ENCODE measurements at places on chromosomes 6 and 20.

- no peak for DNase-seq
These were observed 139.7 kb upstream of the RPS6KA2 start for GRCh38 chr6:166766769-166767168.

DNA sequence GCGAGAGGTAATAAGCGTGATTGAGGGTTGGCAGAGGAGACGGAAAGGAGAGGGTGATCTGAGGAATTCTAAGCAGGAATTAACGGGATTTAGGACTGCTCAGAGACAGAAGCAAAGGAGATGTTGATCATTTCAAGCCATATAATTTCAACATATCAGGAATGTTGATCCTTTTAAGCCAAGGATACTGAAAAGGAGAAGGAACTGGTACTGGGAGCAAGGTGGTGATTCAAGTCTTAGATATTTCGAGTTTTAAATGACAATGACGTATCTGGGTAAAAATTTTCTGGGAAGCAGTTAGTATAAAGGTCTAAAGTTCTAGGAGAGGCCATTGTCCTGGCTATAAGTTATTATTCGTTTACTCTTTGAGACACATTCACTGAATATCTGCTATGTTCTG lies 91.3 kb upstream of the OGFRL1 start:
- DNase-seq: no peak

DNA sequence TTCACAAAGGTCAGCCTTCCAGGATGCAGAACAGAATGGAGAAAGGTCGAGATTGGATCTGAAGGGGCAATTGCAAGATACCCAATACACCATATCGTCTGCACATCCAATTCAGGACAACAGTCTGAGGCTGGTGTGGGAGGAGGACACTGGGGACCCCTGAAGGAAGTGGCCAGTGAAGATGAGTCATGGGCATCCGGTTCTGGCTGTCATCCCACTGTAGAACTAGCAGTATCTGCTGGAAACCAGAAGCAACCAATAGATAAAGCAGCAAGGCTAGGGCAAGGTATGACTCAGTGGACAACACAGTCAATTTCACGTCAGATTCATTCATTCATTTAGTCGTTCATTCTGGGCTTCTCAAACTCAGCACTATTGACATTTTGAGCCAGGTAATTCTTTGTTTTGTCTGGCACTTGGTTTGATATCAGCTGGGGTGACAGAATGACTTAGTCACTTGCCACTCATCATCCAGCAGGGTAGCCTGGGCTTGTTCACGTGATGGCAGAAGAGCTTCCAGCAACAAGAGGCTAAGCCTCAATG lies 30.3 kb upstream of the SHLD1 start:
- no peak for DNase-seq

DNA sequence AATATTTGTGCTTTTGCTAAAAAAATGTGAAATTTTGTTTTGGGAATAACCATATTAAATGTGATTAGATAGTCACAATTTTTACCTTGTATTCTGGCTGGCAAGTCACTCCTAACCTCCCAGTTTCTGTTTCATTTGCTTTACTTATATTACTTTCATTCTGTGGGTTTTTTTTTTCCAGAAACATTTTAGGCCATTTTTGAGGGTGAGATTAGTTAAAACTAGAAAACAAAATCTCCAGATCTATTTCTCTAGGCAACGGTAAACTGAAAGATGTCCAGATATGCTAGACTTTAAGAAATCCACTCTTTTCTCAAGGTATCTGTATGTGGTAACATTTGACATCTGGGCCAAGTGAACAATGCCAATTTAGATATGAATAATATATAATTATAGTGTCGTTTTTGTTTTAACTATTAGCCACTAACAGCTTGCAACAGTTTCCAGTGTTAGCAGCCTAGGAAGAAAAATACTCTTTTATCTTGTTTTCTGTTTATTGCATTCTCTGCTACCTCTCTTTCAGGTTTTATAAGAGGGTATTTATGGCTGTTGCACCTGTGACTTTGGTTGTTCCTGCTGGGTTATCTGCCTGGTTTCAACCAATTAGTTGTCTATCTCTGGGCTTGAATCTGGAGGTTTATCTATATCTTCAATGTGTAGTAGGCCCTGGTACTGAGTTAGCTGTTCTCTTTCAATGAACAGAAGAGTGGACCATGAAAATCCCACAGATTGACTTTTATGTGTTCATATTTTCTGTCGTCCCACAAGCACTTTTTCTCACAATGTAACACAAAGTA lies 260.9 kb downstream of the NKAIN2 start:
- no peak for DNase-seq

DNA sequence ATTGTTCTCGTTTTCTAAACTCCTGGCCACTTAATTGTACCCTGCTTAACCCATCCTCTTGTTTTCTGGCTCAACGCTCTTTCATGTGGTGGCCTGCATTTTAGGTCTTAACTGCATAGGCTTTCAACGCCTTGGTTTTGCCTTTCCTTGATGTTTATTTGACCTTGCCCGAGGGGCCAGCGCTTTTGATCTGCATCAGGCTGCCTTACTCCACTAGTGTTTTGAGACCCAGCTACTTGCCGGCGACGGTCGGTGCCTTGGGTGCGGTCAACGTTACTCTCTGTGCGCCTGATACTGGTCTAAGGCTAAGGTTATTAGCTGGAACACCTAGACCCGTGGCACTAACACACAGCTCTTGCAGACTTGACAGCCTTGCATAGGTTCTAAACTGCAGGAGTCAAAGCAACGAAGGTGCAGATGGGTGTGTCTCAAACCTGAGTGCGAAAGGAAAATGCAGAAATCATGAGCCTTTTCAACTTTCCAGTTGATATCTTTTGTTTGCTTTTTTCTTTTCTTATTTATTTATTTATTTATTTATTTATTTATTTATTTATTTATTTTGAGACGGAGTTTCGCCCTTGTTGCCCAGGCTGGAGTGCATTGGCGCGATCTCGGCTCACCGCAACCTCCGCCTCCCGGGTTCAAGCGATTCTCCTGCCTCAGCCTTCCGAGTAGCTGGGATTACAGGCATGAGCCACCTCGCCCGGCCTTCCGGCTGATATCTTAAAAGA lies 138.8 kb downstream of the HFE start:
- no peak for DNase-seq

- DNase-seq: no peak
These were observed 42.0 kb downstream of the STK35 start for GRCh38 chr20:2143594-2143993.

DNA sequence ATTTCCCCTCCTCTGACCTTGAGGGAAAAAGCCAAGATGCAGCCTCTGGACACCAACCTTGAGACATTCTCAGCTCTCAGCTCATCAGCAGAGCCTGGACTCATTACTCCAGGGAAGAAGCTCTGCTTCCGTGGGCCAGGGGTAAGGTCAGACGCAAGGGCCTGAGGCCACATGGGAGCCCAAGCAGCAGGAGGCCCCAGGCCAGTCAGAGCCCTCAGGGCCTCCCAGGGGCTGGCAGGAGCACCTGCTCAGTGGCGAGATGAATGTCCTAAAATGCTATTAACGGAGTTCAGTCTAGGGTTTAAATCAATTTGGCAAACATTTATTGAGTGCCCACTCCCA lies 208.6 kb downstream of the ERMARD start:
- DNase-seq: no peak

DNA sequence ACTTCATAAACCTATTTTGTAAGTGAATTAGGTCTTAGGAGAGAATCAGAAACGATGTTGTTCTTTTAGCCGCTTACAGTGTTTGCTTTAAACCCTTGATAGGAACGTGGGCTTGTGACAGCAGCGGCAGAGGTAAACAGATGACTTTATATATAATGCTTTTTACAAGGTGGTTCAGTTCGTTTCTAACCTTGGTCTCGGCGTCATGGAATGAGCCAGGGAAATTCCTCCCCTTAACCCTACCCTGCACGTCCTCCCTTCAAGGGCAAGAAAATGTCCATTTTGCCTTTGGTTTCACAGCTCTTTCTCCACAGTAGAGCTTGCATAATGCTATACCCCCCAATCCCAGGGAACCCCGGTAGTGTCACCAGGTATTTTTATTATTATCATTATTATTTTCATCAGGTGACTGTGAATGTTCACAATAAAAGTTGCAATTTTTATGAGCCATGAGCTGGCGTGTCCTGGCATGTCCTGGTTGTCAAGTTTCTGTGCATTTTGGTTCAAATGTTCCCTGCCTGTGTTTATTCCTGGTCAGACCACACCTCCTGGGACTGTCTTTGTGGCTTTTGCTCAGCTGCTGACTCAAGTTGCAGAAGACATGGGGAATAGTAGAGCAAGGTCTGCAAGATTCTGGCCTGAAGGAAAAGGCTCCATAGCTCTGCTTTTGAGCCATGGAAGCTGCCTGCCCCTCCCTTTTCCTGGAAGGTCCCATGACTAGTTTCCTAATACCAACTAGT lies 112.8 kb upstream of the BMP2 start:
- DNase-seq: no peak

- no peak for DNase-seq
These were observed 170.6 kb downstream of the TASP1 start for GRCh38 chr20:13468166-13468565.

DNA sequence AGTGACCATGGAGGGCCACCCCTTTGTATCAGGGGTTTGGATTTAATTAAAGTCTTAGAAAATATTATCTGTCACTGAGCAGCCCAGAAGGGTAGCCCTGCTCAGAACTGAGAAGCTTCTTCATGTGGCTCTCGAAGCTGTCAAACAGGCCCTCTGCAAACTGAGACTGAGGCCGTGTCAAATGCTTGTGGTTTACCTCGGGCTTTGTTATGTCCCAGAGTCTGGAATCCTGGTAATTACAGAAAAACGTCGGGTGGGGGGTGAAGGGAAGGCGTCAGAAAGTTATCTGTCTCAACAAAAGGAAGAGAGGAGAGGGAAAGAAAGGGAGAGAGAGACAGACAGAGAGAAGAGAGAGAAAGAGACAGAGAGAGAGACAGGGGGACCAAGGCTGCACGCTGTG lies 200.8 kb downstream of the BMP7 start:
- DNase-seq: no peak

- DNase-seq: no peak
These were observed 562.2 kb downstream of the KIF16B start for GRCh38 chr20:16011056-16011455.

- no peak for DNase-seq
These were observed 10.5 kb downstream of the ENTPD6 start for GRCh38 chr20:25206063-25206403.

- no peak for DNase-seq
These were observed 10.9 kb downstream of the EMILIN3 start for GRCh38 chr20:41355598-41356203.

- DNase-seq: no peak
These were observed 30.5 kb downstream of the PLN start for GRCh38 chr6:118578617-118579016.

GRCh38 chr6:18265787-18266522 lies 1.6 kb upstream of the DEK start:
- no peak for DNase-seq

- no peak for DNase-seq
These were observed 334.3 kb upstream of the MANEA start for GRCh38 chr6:95243053-95243452.

DNA sequence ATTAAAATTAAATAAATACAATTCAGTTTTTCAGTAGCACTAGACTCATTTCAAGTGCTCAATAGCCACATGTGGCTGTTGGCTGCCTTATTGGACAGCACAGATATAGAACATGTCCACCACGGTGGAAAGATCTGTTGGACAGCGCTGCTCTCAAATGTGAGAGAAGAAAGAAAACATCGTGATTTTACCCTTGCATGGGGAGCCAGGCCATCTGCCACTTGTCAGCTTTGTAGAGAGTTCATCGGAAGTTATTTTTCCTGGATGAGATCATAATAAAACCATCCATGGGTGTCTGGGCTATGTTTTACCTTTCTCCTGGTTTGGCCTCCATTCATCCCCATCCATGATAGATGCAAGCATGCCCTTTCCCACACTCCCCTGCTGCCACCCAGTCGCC lies 5.8 kb upstream of the KIF3B start:
- no peak for DNase-seq

DNA sequence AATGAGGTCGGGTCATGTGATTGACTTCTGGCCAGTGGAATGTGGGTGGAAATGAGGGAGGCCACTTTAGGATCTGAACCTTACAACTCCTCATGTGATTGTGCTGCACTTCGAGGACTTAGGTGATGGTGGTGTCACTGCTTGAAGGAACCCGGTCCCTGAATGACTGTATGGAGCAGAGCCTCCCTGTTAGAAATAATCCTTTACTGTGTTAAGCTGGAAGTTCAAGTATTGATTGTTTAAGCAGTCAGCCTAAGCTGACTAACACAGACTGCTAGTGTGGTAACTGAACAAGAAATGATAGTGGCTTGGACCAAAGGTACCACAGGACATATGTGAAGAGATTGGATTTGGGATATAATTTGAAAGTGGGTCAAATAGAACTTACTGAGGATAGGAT lies 138.0 kb downstream of the OPN5 start:
- no peak for DNase-seq

GRCh38 chr6:39465539-39465938 lies 143.0 kb upstream of the KCNK16 start:
- DNase-seq: no peak

DNA sequence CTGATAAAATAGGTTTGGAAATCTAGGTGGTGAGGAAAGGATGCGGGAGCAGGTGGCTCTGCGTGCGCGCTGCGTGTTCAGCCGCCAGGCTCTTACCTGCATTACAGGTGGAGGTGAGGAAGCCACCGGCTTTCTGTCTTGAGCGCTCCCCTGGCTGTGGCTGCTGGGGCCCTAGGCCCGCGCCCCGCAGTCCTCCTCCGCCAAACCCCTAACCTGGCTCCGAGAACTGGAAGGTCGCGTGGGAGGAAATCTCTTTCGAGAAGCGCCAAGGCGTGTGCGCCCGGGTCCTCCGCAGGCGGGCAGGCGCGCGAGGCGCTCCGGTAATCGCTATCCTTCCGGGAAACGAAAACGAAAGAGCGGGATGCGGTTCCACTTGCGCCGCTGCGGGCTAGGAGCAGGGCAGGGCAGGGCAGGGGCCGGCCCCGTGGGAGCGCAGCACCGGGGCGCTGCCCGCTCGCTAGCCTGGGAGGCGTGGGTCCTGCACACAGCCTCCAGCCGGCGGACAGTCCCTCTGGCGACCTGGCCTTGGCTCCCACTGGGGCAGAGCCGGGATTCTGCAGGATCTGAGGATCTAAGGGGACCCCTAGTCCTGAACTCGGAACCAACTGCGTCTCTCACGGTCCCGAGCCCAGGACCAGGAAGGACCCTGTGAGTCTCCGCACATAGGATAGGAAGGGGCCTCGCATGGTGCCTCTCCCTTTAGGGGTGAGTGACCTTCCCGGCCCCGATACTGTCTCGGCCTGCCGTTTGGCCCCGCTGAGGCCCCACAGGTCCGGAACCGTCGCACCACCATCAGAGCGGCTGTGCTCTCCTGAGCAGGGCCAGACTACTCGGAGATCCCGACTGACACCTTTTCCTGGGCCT lies at the start of gene ETV7:
Gene ETV7, minus strand, starts transcription at position 230 of the 864 bp plus-strand sequence. Its CDS starts 128 bp downstream, at position 102.
- DNase-seq: no peak

DNA sequence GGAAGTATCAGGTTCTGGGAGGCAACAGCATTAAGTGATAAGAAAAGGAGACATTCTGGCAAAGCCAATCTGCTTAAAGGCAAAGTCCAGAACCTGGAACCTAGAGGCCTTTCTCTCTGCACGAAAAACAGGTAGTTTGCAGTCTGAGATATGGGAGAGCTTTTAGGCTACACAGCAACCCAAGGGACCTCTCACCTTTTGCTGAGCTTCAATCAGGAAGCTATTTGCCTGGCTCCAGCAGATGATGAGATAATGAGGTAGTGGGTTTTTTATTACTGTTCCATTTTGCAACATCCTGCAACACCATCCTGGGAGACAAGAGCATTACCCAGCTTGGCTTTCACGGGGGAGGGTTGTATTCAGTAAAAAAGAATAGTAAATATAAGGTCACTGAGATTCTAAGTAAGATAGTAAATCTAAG lies 143.1 kb downstream of the ADGRG6 start:
- DNase-seq: no peak

GRCh38 chr6:2166717-2167116 lies 78.7 kb downstream of the GMDS start:
- no peak for DNase-seq
